ENCODE measurements at places on chromosomes 4 and X.

- no peak for DNase-seq
These were observed 60.8 kb downstream of the USP9X start for GRCh38 chrX:41145920-41146608.

- no peak for DNase-seq
These were observed 25.7 kb upstream of the MRFAP1 start for GRCh38 chr4:6614701-6615230.

DNA sequence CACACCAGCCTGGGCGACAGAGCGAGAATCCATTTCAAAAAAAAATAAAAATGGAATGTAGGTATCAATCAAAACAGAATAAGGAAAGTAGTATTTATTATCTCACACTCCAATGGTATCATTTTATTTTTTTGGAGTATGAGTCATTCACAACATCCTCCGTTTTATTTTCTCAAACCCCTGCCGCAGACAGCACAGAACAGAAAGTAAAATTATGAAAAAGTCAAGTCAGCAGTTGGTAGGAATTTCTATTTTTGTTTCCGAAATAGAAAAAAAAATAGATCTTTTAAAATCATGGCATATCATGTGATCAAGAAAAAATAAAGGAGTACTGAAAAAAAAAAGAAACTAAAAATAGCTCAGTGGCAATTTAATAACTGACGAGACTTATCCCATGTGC is 490.7 kb upstream of the TENM3 start:
- no peak for DNase-seq

- no peak for DNase-seq
These were observed 119.3 kb upstream of the PITX2 start for GRCh38 chr4:110742143-110742542.

- DNase-seq, result no peak
These were observed 1.8 kb downstream of the MAML3 start for GRCh38 chr4:140152013-140152703.

DNA sequence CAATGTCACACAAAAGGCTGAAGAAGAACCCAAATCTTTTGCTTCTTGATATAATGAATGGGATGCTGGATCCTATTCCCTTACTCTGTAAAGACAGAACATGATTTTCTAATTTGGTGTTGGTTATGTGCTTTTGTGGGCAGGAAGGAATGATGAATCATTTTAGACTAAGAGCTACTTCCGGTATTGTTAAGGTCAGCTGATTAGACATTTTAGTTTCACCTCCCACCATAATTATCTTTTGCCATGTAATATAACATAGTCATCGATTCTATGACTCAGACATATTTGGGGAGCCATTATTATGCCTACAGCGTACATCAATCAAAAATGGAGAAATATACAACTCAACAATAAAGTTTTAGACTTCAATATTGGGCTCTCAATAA is 265.3 kb downstream of the ZNF674 start:
- no peak for DNase-seq

GRCh38 chr4:110195561-110196205 is 2.7 kb downstream of the ELOVL6 start:
- no peak for DNase-seq

GRCh38 chr4:182343453-182343852 is 100.3 kb downstream of the TENM3 start:
- no peak for DNase-seq

DNA sequence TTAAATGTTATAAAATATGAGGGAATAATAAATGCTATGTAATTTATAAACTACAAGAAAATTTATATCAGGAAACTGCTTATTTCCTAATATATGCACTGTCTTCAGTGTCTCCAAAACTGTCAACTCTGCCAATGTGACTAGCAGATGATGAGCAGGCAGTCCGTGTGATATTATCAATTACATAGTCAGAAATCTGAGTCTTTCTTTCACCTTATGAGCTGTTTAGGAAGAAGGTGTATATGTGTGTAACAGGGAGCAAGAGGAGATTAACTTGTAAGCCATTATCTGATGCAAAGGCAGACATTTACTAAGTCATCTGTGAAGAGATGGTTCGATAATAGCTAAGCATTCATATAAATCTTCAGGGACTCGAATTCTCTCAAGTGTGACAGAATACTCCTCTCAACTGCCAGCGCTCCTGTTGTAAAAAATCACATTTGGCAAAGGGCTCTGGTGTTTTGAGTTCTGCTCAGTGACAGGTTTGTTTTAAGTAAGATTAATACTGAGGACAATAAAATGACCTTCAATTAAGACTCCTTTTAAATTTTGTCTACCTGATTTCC is 79.7 kb downstream of the SNCA start:
- DNase-seq, result peak; percentile 96

DNA sequence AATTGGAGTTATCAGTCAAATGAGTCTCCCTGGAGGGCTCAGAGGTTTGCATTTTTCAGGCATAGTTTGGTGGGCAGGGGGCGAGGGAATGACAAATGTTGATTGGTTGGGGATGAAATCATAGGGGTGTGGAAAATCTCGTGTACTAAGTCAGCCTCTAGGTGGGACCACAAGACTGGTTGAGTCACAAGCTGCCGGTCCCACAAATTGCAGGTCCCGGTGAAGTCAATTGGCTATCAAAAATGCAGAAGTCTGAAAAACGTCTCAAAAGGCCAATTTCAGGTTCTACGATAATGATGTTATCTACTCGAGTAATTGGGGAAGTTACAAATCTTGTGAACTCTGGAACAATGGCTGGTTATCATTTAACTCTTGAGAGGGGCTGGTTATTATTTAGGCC is 98.8 kb upstream of the DHX15 start:
- DNase-seq, result no peak
